Fibroblast of upper back skin (primary cell): ENCODE measurements at places on chromosomes 13 and 19.

DNA sequence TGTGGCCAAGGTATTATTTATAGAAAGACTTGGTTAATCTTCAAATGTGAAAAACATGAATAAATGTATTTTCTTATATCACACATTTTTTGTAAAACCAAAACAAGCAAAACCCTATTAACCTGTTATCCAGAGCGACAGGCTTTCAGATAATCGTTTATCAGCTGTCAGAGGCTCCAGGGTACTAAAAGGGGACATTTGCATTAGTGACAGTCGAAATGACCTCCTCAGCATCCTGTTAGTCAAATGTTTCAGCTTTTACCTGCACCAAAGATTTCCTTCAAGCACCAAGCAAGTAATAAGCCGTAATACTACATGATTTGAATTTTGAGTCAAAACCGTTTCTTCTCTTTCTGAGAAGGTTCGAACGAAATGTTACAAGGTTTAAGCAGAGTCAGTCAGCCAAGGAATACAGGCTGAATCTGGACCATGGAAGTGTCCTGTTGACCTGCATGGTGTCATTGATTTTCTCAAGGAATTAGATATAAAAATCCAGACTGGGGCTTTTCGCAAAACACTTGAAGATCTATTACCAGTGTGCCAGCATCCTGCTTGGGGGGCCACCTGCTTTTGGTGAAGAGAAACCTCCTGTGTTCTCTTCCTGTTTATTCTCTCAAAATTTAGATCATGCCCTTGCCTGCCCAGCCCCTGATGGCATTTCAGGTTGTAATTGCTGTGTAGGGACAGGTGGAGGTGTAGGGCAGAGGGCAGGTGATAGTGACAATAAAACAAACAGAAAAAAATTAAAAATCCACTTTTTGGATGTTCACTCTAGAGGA is 11.3 kb upstream of the RFC3 start:
- DNase-seq = no peak

- no peak for DNase-seq
Observed at GRCh38 chr13:25462301-25463125, 90.7 kb downstream of the ATP8A2 start.

GRCh38 chr19:42245231-42245630 is 2.8 kb upstream of the GSK3A start:
- DNase-seq = no peak

DNA sequence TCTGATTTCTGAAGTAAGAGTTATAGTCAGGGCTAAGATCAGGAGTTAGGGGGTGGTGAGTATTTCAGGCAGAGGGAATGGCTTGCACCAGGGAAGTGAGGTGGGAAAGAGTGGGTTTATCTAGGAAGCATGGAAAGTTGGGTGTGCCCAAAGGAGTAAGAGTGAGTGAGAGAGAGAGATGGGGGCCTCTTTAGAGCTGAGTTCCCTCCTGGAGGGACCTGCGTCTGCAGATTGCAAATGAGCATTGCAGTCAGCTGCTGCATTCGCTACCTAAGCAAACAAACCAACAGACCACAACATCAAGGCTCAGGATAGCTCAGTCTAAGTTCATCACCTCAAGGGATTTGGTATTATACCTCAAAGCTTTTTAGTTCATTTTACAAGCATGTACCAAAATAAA is 405.8 kb downstream of the FGF9 start:
- no peak for DNase-seq

DNA sequence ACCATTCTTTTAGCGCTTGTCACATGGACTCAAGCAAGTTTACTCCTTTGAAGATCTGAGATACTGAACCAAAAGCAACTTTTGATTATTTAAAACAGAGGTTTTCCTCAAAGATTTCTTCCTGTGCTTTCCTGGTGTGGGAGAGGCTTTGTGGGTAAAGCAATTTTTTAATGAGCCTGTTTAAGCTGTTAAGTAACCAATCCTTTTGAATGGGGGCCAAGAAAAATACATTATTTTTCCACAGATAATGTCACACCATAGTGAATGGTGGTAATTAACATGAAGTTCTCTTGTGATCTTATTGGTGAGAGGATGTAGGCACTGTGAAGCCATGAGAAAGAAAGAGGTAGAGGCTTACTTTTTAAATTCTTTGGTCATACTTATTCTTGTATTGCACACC is 55.8 kb upstream of the OBI1 start:
- DNase-seq = no peak

DNA sequence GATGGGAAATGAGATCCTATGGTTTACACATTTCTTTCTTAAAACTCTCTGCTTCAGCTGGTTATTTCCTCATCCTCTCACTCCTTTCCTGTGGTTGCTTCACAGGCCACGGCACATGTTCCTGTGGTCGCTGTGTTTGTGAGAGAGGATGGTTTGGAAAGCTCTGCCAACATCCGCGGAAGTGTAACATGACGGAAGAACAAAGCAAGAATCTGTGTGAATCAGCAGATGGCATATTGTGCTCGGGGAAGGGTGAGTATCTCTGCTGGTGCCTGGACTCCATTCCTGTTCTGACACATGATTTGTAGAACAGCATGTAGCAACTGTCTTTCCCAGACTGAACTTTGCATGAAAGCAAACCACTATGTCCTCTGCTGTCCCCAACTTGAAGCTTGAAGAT is 254.2 kb downstream of the ITGBL1 start:
- peak; percentile 93 for DNase-seq

- no peak for DNase-seq
Observed at GRCh38 chr13:48852911-48853727, 122.6 kb upstream of the FNDC3A start.

- DNase-seq = no peak
Observed at GRCh38 chr19:47742634-47743033, 2.7 kb upstream of the NOP53 start.

GRCh38 chr19:15508035-15508710 is at the start of gene CYP4F22:
CYP4F22 (plus strand) TSS chr19:15508525; CDS start chr19:15525337, 16,812 bp downstream.
- DNase-seq = no peak

- DNase-seq = peak; percentile 62
Observed at GRCh38 chr13:94324767-94325540, 154.5 kb downstream of the DCT start.

GRCh38 chr19:18992696-18993095 is 40.6 kb downstream of the SUGP2 start:
- no peak for DNase-seq

DNA sequence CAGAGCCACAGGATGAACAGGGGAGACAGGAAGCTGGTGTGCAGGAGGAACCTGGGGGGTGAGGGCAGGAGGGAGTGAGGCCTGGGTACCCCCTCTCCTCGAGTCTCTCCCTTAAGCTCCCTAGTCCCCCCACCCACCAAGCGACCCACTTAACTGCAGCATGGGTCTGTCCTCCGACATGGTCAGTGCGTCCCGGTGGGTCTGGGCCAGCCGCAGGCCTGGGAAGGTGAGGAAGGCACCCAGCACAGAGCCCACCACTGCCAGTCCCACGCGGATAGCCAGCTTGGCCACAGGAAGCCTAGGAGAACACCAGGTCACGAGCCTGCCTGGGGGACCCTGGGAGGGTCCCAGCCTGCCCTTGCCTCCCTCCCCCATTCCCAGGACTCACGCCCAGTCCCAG is 16.9 kb downstream of the TMEM161A start:
- no peak for DNase-seq

DNA sequence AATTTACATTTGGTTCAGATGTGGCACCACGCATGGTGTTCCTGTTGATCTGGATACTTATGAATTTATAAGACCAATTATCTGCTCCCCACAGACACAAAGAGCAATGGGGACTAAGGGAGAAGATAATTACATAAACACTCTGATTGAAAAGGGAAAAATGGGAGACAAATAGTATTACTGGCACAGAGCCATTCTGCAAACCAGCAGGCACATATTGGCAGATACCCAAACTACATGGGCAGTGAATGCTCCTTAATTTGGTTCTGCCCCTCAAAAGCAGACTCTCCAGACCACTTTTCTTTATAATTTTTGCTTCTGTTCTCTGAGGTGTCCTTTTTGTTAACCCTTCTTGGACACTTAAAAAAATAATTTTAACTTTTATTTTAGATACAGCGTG is 1674.2 kb downstream of the PCDH9 start:
- no peak for DNase-seq

GRCh38 chr19:50702158-50702870 is 17.3 kb downstream of the SHANK1 start:
- no peak for DNase-seq

DNA sequence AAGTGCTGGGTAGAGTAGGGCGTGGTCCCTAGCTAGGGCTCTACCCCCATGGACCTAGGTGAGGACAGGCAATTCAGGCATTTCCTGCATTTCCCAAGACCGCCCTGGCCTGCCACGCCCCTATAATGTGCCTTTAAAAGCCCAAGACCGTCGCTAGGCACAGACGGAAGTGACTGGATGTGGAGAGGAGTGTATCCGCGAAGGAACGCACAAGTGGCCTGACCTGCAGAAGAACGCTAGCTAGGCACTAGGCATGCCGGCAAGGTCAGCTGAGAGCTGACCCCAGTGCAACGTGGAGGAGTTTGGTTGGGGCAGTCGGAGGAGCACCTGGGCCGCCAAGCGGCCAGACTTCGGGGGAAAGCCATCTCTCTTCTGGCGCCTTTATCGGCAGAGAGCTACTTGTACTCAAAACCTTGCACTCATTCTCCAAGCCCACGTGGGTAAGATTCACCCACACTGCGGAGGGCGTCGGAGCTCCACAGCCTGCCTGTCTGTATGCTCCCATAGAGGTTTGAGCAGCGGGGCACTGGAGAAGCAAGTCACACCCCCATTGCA is 370.0 kb downstream of the FGF9 start:
- DNase-seq = no peak

DNA sequence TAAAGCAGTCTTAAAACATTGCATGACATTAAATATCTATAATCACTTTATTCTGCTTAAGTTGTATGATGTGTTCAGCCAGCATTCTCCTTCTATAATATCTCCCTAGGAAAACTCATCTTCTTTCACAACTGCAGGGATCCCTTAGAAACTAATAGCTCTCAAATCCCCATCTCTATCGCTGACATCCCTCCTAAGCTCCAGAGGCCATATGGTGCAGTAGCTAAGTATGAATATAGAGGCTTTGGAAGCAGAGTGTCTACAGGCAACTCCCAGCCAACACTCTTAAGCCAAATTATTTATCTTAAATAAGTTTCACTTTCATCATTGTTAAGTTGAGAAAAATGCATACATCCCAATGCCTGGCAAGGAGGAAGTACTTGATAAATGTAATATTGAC is 349.5 kb upstream of the MIR17HG start:
- DNase-seq = no peak

- DNase-seq = no peak
Observed at GRCh38 chr19:6766357-6767080, 716 bp downstream of the SH2D3A start.

- DNase-seq = peak; percentile 80
Observed at GRCh38 chr19:46713781-46714443, 3.0 kb downstream of the PRKD2 start.

DNA sequence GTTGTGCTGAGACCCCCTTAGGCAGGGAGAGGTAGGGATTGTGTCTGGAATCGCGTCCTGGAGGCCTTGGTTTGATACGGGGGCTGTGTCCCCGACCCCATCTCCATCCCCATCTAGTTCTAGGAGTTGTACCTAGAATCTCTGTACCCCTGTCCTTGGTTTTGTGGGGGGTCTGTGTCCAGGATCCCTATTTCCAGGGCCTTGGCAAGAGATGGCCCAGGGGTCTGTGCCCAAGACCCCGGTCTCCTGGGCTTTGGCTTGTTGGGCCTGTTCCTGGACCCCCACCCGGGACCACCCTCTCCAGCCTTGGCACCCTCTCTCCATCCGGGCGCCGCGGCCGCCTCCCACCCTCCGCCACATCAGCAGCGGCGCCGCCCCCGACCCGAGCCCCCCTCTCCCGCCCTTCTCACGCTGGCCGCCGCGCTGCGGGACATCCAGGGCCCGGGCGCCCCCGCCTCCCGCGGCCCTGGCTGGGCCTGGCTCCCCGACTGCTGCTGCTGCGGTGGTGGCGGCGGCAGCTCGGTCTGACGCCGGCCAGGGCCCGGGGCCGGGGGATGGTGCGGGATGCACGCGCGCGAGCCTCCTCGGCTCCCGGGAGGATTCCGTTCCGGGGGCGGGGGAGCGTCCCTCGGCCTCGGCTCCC is at the start of gene NUMBL:
NUMBL (minus strand) TSS at position 602 of the 643 bp plus-strand sequence; CDS start at position 434, 168 bp downstream.
- DNase-seq = no peak

DNA sequence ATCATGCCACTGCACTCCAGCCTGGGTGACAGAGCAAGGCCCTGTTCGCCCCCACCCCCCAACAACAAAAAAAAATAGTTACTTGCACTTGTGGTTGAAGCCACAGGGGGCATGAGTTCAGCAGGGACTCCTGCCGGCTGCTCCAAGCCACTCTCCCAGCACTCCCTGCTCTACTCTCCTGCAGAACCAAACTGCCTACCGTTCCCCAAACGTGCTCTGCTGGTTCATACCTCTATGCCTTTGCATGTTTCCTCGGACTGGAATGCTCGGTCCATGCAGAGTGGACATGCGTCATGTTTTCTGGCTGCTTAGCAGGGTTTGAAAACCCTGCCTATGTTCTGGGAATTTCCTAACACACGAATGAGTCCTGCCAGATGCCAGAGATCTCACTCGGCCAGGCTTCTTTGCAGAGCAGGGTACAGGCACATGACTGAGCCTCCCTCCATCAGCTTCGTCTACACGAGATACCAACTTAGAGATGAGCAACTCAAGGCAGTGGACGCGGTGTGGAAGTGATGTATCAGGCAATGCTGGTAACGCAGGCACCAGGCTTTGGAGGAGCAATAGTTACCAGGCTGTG is 8.5 kb upstream of the SLC25A15 start:
- DNase-seq = peak; percentile 14

GRCh38 chr13:102237230-102237629 is 164.6 kb downstream of the FGF14 start:
- DNase-seq = no peak

DNA sequence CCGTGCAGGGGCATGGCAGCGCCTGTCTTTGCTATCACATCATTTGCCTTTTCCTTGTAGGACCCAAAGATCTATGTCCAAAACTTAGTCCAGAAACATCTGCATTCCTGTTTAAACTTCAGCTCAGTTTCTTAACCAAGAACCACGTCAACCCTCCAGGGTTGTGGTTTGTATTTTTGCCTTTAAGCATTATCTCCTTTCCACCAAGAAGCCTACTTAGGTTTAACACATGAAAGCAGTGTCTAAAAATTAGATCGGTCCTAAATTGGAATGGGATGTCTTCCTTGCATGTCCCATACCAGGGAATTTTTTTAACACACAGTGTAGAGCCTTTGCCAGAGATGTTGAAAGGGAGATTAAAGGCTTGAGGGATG is 38.8 kb downstream of the DHRS12 start:
- no peak for DNase-seq

DNA sequence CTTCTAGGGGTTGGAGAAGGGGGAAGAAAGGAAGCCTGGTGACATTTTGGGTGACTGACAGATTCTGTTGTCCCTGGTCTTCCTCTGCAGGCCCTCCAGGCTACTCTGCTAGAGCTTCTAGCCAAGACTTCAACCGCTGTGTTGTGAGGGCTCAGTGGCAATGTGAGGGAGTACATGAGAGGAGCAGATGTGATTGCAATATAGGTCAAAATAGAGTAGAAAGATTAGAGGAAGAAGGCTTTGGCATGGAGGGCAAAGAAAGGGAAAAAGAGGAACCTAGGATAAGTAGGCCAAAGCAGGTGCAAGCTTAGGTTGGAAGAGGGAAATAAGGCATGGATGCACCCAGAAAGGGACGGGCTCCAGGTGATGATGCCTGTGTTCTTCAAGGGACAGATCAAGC is 216.9 kb downstream of the RGCC start:
- no peak for DNase-seq
